ENCODE measurements at places on chromosomes 3 and 15. TPM values are rescaled to one million over a fixed set of nuclear protein-coding genes. Genes with fewer than 3 reads are reported as not detected.

DNA sequence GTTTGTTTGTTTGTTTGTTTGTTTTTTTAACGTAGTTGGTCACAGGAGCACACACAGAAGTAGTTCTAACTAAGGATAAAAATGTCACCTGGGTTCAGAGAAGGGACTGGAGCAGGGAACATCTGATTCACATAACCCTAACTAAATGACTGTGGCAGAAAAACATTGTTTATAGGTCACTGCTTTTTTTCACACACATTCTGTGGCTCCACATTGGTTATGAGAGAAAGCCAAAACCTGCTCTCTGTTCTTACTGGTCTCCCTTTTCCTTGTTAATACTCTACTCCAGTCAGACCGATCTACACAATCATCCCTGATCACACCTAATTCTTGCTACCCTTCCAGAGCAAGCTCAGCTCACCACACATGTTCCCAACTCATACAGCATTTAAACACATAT lies 190.4 kb upstream of the ICE2 start:
- no peak for DNase-seq

The ITGB5 gene
- total RNA-seq = 146 TPM

The CELSR3 gene
- 5.8 TPM for total RNA-seq

The OR5H2 gene
- not detected for total RNA-seq

The NOX5 gene
- total RNA-seq = not detected

The STARD5 gene
- total RNA-seq = 1.7 TPM

The GPR156 gene
- total RNA-seq = 1.6 TPM

The SH2D7 gene
- not detected for total RNA-seq

- DNase-seq = no peak
Measured at GRCh38 chr3:144362126-144362525, 390.5 kb downstream of the DIPK2A start.

The SRP14 gene
- 421 TPM for total RNA-seq

The PPIB gene
- total RNA-seq = 567 TPM

DNA sequence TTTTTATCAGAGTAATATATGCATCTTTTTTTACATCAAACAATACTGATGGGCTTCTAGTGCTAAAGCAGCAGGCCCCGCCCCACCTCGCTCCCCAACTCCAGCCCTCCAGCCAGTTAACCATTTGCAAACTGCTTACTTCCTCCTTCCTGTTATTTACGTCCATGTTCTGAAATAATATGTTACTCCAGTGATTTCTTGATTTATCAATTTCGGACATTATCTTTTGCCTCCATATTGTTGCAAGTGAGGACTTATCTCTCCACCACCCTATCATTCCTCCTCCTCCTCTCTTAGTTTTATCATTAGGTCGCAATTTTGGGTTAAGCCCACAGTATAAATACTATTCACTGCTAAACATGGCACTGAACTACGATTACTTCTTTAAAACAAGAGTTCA lies 39.5 kb downstream of the ZNF710 start:
- DNase-seq = no peak

- DNase-seq = no peak
Measured at GRCh38 chr3:14831916-14832450, 13.2 kb downstream of the FGD5 start.
